ENCODE measurements at places on chromosomes 6 and 20.
A peak's percentile ranks its signal among the peaks of the same experiment; 100 is the strongest.

DNA sequence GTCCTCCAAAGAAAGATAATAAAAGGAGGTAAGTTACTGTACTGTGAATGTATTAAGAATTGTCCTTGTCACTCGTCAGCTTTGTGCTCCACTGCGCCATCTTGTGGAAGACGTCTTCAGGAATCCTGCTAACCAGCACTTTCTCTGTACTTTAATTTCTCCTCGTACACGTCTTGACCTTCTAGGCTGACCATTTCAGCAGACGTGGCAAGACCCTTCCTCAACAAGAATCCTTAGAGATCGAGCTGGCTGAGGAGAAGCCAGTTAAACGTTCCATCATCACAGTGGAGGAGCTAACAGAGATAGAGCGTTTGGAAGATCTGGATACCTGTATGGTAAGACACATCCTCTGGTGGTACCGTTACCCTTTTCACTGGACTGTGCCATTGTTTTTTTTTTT is 95.5 kb upstream of the SCGN start:
- peak; percentile 65 for DNase-seq

GRCh38 chr6:31083742-31084354 is 28.5 kb downstream of the C6orf15 start:
- DNase-seq, result peak; percentile 91

DNA sequence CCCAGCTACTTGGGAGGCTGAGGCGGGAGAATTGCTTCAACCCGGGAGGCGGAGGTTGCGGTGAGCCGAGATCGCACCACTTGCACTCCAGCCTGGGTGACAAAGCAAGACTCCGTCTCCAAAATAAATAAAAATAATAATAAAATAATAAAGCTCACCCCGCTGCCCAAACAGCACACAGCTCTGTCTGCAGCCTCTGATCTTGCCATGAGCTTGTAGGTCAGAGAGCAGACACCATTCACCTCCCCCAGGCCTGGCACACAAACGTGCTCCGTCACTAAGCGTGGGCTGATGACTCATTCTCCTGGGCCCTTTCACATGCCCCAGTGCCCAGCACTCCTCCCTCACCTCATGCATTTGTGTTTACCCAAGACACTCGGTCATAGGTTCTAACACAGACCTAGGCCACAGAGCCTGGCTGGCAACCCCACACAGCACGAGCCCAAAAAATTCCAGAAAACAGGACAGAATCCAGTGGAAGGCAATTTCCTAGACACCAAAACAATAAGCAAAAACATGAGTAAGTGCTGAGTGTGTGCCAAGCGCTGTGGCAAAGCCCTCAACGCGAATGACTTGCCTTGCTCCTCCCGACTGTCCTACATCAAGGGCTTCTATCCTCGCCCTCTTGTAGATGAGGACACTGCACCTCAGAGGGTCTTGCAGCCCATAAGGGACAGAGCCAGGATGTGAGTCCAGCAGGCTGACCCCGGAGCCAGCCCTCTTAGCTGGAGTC is 18.0 kb downstream of the ATP9A start:
- DNase-seq, result no peak

DNA sequence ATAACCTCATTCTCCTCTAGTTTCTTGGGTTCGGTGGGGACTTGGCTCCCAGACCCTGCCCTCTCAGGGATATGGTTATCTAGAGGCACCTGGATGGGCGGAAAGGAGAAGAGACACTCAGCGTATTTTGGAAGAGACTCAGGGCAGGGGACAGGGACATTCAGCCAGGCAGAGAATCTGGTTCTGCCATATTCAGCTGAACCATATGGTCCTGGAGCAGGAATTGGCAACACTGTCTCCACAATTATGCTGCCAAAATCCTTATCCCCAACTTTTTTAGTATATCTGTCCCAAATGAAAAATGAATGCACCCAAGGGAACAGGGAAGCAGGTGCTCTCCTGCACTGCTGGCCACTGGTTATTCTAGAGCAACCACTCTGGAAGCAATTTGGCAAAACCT is 17.7 kb downstream of the SDC4 start:
- no peak for DNase-seq

DNA sequence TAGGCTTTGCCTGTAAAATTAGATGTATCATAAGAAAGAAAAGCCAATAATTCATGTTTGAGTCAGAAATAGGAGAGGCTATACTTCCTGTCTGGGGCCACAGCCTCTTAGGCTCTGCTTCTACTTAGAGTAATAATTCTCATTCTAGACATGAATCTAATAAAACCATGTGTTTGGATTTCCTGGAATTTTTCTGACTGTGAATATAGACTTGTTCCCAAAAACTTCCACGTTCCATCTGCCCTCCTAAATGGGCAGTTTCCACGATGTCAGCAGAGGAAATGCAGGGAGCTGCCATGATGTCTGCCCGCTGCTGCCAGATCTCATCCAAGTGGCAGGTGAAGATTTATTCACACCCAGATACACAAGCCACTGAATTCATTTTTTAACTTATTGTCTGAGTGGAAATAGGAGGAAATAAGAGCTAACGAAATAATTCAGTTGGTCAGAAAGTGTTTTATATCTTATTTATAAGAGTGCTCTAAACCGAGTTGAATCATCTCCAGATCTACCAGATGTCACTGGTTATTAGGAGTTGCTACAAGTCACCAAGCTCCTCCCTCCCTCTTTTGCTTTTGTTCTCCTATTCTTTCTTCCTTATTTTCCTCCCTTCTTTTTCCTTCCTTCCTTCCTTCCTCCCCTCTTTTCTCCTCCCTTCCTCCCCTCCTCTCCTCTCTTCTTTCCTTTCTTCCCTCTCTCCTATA is 69.3 kb downstream of the ALDH8A1 start:
- DNase-seq, result no peak
